ENCODE measurements at places on chromosomes 3 and 15.

GRCh38 chr3:57805674-57806073 lies 49.6 kb downstream of the SLMAP start:
- no peak for DNase-seq

DNA sequence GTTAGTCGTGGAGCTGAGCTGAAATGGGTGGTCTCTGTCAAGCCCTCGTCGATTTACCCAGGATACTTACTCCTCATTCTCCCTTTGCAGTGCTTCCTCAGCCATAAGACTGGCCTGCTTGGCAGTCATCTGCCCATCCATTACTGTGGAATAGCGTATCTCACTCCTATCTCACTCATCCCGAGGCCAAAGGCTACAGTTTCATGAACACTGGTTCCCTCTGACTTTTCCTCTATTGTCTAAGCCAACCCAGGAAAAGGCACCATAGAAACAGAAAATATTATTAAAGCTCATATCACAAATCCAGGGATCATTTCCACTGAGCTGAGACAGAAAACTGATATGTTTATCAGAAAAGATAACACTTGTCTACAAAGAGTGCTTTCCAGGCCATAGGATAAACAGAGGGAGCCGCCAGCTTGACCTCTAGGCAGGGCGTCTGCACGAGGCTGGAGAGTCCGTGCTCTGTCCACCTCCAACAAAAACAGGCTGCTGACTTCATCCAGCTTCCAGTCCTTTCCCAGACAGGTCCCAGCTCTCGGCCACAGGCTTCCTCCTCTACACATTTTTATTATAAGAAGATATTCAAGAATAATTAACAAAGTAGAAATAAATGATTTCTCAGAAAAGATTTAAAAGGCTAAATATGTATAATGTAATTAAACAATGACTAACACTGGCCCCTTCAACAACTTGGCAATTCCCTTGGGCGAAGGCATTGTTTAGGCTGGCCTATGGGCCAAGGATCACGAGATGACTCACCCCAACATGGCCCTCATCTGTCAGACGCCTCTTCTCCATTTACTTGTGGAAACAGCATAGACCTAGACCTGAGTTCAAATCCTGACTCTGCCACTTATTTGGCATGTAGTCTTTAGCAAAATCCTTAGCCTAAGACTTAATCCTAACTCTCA lies 27.4 kb upstream of the BOC start:
- no peak for DNase-seq

DNA sequence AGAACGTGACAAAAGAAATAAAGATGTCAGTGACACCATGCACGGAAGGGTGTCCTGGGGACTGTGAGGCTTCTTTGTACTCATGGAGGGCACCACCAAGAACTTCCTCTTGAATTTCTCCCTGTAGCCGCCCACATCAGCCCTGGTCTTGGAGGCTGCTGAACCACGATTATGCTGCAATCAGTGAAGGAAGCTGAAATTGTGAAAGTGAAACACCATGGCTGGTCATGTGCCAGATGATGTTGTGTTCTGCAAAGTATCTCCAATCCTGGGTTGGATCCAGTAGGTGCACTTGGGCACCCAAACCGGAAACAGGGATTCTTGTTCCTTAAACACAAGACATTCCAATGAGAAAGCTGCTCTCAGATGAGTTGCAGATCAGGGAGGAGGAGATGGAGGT lies 104.4 kb upstream of the GOLGA6L6 start:
- DNase-seq: no peak

- DNase-seq: no peak
These were observed 18.3 kb downstream of the RGMA start for GRCh38 chr15:93070551-93071296.

DNA sequence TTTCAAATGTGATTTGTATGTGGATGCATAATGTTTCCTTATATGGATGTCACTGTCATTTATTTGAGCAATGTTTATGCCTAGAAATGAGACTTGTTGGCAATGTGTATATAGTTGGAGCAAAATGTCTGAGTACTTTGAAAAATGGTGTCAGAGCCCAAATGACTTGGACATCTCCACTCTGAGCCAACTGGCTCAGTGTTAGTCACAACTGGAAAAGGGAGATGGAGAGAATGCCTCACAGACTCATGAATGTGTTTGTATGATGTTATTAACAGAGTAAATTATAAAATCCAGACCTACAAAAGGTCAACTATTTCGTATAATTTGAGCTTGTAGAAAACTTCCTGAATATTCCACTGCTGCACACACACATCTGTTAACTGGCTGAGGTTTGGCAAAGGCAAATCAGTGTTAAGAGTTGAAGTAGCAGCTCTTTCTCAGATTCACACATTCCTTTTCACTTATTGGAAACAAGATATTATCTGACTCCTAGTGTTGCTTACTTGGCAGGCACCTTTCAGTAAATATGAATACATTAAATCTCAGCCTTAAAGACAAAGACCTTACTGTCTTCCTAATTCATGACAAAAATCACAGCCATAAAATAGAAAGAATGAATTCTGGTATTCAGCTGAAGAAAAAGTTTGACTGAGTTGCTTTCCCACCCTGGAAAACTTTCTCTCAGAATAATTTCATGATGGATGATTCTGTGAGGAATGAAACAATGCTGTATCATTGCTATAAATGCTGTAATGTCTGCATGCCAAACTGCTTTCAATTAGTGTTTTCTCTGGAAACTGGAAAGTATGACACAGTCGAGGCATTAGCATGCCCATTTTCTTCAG lies 27.0 kb downstream of the ADIPOQ start:
- no peak for DNase-seq

DNA sequence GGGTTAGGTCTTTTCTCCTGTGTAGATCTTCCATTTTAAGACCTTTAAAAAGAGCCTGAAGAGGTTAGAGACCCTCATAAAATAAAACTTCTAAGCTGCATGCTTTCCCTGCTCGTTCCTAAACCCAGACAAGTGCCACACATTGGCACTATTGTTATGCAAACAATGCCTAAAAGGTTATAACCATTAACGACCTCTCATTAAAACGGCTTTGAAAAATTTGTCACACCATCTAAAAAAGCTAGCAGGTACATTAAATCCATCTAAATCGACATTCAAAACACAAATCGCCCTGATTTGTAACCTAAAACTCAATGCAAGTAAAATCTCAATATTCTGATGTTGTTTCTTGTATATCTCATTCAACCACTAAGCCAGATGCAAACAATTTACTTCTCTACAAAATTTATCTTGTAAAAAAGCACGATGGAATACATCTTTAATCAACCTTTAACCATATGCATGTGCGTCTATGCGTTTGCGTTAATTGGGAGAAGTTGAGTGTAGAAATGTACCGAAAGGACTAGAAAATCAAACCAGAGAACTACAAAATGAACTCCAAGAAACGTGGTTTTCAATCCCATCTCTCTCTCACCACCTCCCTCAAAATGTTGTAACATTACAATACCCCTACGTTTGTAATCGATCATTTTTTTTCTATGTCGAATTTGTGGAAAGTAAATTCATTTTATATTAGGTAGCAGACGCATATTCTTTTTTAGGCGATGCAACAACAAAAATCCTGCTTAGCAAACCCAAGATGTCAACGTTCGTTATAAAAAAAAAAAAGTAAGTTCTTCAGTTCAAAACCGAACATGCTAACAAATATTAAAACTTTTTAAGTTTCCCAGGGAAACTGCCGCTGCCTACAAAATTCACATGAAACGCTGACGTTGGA lies 1.2 kb downstream of the ALDH1A2 start:
- no peak for DNase-seq

DNA sequence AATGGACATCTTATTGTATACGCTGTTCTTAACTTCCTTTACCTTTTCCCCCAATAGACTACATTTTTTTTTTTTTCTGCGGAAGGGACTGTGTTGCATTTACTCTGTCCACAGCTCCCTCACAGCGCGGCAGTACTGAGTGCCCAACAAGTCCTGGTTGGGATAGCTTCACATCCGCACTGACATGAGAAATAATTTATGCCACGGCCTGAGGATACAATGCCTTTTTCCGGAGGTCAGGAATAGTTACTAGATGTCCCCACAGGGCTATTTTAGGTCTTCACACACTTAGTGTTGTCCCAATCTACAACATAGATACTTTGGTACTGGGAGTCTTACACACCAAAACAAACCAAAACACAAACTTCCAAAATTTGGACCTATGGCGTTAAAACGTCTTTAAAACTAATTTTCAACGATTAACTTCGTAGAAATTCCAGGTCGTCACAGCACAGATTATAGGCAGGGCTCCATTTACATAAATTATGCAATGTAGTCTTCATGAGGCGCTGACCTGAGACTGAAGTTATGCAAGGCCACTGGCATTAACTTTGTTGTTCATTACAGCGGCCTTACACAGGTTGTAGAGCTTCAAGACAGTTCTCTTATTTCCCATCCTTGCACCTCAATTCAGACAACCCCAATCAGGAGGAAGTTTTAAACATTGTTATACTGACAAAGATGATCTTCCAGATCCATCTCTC lies 989 bp upstream of the PPIB start:
- DNase-seq: no peak

GRCh38 chr15:75171408-75171807 lies 30.3 kb upstream of the C15orf39 start:
- no peak for DNase-seq

GRCh38 chr3:195774917-195775316 lies 36.8 kb downstream of the MUC4 start:
- DNase-seq: no peak

- DNase-seq: no peak
These were observed 89.8 kb upstream of the IGSF10 start for GRCh38 chr3:151550642-151551041.

DNA sequence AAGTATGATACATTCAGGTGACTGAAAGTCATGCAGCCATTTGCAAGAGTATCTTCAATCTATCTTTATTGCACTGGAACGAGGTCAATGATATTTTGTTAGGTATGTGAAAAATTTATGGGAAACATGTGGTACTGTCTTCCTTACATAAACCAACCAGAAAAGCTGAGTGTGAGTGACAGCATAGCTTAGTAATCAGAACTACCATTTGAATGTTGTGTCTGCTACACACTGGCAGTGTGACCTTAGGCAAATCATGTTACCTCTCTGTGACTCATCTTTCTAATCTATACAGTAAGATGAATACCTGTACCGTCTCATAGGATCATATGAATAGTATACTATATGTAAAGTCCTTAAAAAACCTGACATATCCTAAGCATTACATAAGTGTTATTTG lies 337.9 kb upstream of the IL12A start:
- DNase-seq: no peak

DNA sequence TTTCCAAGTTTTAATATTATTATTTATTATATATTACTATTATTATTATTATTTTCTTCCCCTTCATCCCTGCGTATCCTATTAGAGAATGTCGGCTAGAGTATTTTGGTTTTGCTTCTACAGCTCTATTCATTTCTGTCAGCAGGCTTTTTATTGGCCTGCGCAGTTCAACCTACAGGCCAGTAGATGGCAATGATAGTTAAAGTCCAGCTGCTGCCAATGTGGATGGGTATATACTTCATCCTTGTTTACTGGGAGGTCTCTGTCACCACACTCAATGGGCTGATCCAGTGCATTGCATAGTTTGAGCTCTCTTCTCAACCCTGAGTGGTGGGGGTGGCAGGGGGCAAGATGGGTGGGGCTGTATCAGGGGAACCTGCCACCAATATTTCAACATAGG lies 799.8 kb downstream of the NSUN3 start:
- DNase-seq: no peak

DNA sequence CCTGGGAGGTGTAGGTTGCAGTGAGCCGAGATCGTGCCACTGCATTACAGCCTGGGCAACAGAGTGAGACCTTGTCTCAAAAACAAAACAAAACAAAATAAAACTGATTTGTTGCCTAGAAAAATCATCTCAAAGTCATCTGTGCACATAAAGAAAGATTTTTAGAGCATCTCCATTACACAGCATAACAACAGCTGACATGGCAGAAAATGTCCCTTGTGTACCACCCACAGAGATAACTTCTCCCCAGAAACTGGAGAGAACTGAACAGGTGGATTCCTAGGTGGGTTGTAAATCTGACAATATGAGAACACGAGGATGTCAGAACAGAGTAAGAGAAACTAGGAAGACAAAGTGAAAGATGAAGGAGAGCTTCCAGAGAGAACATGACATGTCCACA lies 207.5 kb downstream of the SLC9A9 start:
- no peak for DNase-seq

- DNase-seq: no peak
These were observed 69.9 kb downstream of the TNIK start for GRCh38 chr3:171390051-171390941.

- no peak for DNase-seq
These were observed 61.7 kb downstream of the FSIP1 start for GRCh38 chr15:39720621-39721611.

GRCh38 chr3:79268422-79268821 lies 499.4 kb downstream of the ROBO1 start:
- DNase-seq: no peak

- no peak for DNase-seq
These were observed 52.7 kb upstream of the OXTR start for GRCh38 chr3:8822141-8822540.

DNA sequence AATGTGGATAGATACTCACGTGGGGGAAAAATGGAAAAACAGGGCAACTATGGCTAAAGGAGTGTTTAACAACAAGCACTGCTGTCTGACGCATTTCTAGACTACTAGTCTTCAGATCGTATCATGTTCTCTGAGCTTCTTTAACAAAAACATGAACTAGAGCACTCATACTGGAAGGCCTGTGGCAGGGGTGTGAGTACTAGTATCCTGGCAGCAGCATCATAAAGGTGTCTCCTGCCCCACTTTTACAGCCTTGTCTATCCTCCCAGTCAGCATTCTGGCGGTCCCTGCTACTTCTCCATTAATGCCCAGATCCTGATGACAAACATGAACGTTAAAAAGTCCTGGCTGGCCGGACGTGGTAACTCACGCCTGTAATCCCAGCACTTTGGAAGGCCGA lies 4.0 kb downstream of the FMN1 start:
- no peak for DNase-seq

GRCh38 chr3:42601896-42602581 lies 1.6 kb downstream of the NKTR start:
- no peak for DNase-seq

- no peak for DNase-seq
These were observed 39.0 kb downstream of the RASA2 start for GRCh38 chr3:141525814-141526213.

GRCh38 chr15:38130205-38130567 lies 122.5 kb upstream of the SPRED1 start:
- DNase-seq: no peak

DNA sequence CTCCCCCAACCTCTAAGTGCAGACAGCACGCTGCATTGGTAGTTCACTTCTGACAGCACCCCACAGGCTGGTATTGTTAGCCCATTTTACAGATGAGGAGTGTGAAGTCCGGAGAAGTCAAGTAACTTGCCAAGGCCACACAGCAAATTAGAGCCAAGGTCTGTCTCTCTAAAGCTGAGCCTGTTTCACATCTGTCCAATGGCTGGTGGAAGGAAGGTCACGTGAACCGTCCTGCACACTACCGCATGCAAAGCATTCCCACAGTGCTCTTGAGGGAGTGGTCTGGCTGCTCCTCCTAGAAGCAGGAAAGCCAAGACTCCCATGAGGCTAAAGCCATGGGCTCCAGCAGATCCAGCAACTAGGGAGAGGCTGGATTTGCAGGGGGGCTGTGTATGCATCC lies 50.0 kb downstream of the MGLL start:
- no peak for DNase-seq

- no peak for DNase-seq
These were observed 32.4 kb downstream of the SELENOT start for GRCh38 chr3:150635526-150635925.

GRCh38 chr3:143896486-143896885 lies 48.2 kb upstream of the SLC9A9 start:
- DNase-seq: no peak

Data from stimulated activated CD8-positive, alpha-beta memory T cell treated with anti-CD3 and anti-CD28 coated beads, Interleukin-15, amount 100 ng/mL, for 4 hours (primary cell).